ENCODE measurements at places on chromosomes 6 and 20.

GRCh38 chr6:41570259-41570615, 24.1 kb downstream of the FOXP4 start:
- no peak for DNase-seq

- no peak for DNase-seq
Measured at GRCh38 chr6:153553627-153554026, 422.5 kb upstream of the RGS17 start.

DNA sequence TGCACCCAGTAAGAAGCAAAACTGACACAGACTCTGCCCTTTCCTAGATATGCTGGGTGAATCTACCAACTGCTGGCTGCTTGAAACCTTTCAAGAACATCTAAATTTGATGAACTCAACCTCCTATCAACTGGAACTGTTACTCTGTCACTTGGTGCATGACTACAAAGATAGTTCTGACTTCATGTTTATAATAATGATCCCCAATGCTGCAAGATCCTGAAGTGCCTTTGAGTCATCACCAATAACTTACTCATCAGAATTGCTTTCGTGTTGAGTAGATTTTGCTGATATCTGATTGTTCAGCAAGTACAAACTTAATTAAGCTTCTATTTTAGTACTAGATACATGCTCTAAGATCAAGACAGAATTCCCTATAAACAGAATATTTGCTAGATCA, 100.2 kb upstream of the ARMC2 start:
- no peak for DNase-seq

DNA sequence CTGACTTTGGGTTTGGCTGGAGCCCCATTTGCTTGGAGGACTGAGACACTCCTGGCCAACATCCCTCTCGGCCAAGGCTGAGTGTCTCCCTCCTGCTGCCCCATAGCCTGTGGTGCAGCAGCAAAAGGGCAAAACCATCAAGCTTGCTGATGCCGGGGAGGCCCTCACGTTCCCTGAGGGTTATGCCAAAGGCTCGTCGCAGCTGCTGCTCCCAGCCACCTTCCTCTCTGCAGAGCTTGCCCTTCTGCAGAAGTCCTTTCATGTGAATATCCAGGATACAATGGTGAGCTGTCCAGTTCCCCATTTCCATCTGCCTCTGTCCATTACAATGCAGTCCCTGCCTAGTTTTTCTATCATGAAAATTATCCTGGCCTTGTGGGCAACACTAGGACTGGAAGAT, 6.0 kb downstream of the BPIFB6 start:
- no peak for DNase-seq

- no peak for DNase-seq
Measured at GRCh38 chr6:153957394-153957793, 81.6 kb upstream of the OPRM1 start.

GRCh38 chr6:105489216-105489530, 86.3 kb upstream of the PREP start:
- DNase-seq = no peak

GRCh38 chr20:3446779-3447178, 24.0 kb upstream of the ATRN start:
- DNase-seq = no peak

- DNase-seq = no peak
Measured at GRCh38 chr6:168061269-168062210, 17.5 kb downstream of the FRMD1 start.

DNA sequence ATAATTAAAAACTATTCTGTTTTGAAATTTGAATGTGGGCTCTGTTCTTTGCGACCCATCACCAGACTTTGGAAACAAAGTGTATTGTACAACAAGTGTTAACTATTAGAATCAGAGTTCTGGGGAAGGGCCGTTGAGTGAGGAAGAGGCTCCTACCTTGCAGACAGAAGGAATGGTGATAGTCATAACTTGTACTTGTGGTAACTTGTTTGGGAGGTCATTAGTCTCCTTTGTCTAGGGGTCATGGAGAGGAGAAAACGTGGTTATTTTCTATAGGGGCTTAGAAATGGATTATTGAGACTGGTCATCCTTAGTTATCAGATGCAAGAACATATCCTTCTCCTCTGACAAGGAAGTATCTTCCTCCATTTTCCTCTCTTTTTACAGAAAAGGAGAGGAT, 174.8 kb downstream of the BMP2 start:
- DNase-seq = no peak

- no peak for DNase-seq
Measured at GRCh38 chr20:16803965-16804792, 56.0 kb downstream of the OTOR start.

DNA sequence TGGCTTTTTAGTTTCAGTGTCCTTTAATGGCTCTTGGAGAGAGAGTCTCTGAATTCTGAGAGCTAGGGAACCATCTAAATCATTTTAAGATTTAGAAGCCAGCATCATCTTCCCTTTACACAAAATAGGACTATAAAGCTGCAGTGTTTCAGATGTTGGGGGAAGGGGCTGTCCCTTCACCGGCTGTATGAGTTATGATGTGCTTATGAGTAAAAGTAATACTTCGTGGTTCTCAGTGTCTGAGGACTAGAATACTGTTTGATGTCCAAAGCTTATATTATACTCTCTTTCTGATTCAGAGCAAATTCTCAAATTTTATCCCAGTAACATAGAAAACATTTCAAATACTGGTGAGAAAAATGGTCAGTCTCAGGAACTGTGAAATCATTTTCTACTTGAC, 63.5 kb upstream of the FAM8A1 start:
- no peak for DNase-seq

GRCh38 chr6:128033156-128033555, 132.3 kb upstream of the THEMIS start:
- DNase-seq = no peak

DNA sequence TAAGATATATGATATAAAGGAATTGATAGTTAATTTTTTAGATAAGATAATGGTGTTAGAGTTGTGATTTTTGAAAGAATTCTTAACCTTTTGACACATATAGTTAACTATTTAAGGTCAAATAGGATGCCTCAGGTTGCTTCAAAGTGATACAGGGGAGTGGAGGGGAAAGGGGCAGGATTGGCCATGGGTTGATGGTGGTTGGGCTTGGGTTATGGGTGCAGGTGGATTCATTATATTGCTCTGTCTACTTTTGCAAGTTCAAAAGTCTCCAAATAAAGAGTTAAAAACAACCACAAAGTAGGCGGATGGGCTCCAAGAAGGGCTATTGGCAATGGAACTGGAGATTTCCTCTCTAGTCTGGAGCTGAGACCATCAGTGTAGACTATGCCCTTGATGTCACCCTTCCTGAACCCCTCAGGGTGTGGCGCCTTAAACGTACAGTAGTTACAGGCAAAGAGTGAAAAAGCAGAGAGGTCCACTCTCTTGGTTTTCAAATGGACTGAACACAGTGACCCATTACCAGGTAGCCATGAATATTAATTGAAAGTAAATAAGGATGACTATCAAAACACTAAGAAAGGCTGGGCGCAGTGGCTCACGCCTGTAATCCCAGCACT, 81.2 kb downstream of the PTPN1 start:
- DNase-seq = no peak

GRCh38 chr6:107592806-107593205, 102.9 kb downstream of the SOBP start:
- no peak for DNase-seq

DNA sequence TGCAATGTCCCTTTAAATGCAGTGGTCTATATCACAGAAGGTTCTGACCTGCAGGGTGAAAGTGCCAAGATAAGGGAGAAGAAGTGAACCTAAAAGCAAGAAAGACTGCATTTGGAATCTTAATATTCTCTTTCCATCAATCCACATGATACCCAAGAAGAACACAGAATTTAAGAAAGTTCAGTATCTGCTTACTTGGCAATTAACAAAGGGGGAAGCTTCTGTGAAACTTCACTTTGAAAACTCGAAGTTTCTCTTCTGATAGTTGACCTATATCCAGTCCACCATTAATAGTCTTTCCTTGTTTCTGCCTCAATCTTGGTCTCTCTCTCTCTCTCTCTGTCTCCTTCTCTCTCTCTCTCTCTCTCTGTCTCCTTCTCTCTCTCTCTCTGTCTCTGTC, 592.0 kb downstream of the UTRN start:
- DNase-seq = no peak

GRCh38 chr6:20334334-20334733, 67.3 kb upstream of the E2F3 start:
- no peak for DNase-seq

- DNase-seq = no peak
Measured at GRCh38 chr6:106804346-106805335, 169.9 kb downstream of the CD24 start.

DNA sequence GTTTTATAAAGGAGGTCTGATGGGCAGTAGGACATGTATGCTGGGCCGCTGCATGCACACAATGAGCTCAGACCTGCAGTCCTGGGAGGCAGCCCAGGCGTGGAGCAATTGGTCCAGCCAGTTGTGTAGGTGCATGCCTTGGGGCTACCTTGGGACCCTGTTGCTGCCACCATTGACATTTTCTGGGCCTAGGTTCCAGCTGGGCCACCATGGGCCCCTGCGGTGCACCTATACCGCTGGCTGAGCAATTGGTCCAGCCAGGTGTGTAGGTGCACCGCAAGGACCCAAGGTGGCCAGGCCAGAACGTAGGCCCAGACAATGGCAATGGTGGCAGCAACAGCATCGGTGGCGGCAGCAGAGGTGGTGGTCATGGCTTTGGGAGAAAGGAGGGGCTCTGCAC, 143.9 kb downstream of the PXDC1 start:
- DNase-seq = no peak

- DNase-seq = no peak
Measured at GRCh38 chr6:88899569-88900316, 63.7 kb downstream of the RNGTT start.

DNA sequence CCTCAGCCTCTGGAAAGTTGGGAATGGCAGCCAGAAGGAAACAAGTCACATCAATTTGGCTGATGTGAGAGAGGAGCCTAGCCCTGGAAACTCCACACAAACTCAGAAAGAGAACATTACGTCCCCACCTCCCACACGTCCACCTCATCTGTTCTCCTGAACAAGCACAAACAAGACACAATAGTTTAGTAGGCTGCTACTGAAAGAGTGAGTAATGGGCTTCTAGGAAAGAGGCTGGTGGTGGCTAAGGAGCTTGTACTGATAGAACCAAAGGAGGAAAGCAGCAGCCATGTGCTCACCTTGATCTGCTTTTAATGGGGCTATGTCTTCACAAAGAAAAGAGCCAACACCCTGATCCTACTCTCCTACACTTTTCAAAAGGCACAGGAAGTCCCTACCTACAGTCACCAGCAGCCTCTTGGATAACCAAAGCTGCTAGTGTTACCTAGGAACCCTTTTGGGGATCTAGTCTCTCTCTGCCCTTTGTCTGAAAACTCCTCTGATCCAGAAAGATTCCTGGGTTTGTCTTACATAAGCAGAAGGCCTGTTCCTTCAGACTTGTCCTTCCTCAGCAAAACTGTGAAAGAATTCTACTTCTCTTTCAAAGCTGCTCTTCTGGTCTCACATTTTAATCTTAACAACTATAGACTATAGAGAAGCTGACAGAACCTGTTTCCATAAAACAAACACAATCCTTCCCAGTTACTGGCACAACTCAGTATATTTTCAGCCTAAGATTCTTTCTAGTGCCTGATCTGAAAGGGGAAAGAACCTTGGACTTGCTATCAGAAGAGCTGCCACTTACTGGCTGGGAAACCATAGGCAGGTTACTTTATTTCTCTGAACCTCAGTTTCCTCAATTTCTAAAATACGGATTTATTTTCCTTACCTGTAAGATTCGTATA, 3.1 kb downstream of the PLAGL2 start:
- DNase-seq = peak; percentile 61

GRCh38 chr6:128364766-128365519, 155.5 kb downstream of the PTPRK start:
- no peak for DNase-seq

DNA sequence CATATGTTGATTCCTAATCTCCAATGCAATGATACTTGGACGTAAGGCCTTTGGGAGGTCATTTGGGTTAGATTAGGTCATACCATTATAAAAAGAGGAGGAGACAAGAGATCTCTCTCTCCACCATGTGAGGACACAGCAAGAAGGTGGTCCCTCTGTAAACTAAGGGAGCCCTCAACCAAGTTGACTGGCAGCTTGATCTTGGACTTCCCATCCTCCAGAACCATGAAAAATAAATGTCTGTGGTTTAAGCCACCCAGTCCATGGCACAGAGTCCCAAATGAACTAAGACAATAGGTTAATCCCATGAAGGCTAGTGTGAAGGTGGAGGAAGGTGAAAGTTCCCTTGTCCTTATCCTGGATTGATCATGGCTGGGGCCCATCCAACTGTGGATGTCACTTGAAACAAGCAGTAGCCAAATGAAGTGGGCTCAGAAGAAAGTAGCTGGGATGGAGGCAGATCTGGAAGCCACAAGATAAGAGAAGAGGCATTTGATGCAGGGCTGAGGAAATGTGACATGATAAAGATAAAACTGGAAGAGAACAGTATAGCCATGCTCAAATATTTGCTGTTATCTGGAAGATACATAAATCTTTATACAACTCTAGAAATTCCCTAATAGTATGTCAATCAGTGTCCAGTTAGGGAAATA, 99.9 kb downstream of the BANF2 start:
- DNase-seq = no peak

- no peak for DNase-seq
Measured at GRCh38 chr20:48794816-48795457, 32.9 kb downstream of the PREX1 start.

DNA sequence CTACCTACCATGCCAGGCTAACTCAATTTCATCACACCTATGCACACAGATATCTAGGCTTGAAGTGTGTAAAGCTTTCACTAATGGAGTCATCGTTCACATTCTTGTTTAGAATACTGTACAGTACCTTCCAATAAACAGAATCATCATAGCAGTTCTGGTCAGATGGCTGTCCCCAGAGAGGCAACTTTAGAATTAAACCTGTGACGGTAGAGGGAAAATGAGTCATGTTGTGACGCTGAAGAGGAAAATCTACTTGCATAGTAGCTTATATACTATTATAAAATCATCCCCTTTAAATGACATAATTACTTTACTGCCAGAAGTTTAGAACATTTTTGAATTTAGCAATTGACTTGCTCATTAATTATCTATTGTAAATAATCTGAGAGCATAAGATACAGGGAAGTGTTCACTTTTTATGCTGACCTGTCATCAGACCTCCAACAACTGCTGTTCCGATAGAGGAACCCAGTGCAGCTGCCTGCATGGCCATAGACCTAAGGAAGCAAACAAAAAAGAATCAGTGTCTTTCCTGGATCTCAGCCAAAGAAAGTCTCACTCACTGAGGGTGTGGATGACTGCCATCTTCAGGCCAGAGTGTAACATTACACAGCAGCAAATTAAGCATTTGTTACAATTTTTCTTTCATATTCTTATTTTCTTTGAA, 29.8 kb downstream of the RHAG start:
- DNase-seq = no peak

DNA sequence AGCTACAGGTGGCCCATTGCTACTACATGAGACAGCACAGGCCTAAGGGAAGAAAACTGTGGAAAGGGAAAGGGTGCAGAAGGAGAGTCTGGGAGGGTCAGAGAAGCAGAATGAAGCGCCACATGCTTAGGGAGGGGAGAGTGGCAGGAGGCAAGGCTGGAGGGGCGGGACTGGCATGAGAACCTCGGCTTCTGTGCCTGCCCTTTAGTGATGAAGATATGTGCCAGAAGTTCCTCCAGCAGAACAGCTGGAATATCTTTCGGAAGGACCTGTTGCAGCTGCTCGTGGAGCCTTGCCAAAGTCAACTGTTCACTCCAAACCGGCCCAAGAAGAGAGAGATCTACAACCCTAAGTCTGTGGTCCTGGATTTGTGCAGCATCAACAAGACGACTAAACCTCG, 61.8 kb downstream of the CNBD2 start:
- DNase-seq = no peak

Measured in stimulated activated CD4-positive, alpha-beta T cell treated with anti-CD3 and anti-CD28 coated beads, Interleukin-2, amount 100 ng/mL, for 4 hours (primary cell).